Mucosa of descending colon (tissue), 3 donors: ENCODE measurements at places on chromosomes 2 and 18. TPM values are rescaled to one million over a fixed set of nuclear protein-coding genes. Genes with fewer than 3 reads are reported as not detected.

The CNGA3 gene
- total RNA-seq, result 0.20 TPM

The ZNF521 gene
- 3.2 TPM for total RNA-seq

The CYP26B1 gene
- total RNA-seq, result 2.5 TPM

The PLEKHA3 gene
- 47.6 TPM for total RNA-seq

The FAHD2B gene
- 13.4 TPM for total RNA-seq

The SPAG16 gene
- 20.3 TPM for total RNA-seq

The ABCG8 gene
- 0.87 TPM for total RNA-seq

The PLCL1 gene
- total RNA-seq, result 10.6 TPM

The RAPGEF4 gene
- total RNA-seq, result 2.8 TPM

The FSIP2 gene
- 22.1 TPM for total RNA-seq

The ANKRD62 gene
- not detected for total RNA-seq

The C2orf66 gene
- not detected for total RNA-seq

The CDKL4 gene
- total RNA-seq, result not detected

The FRZB gene
- 8.9 TPM for total RNA-seq

The CHRND gene
- not detected for total RNA-seq

The POMC gene
- total RNA-seq, result 0.31 TPM

The INHBB gene
- 0.92 TPM for total RNA-seq

The NOSTRIN gene
- total RNA-seq, result 56.2 TPM

The PMAIP1 gene
- total RNA-seq, result 2.2 TPM

The C2orf80 gene
- not detected for total RNA-seq

The VWC2L gene
- total RNA-seq, result not detected

The RAB6C gene
- total RNA-seq, result 0.17 TPM

The SRD5A2 gene
- not detected for total RNA-seq

The RAB17 gene
- 95.2 TPM for total RNA-seq

The UNC80 gene
- total RNA-seq, result 1.6 TPM

The CRYBA2 gene
- 1.2 TPM for total RNA-seq

The GAREM1 gene
- total RNA-seq, result 29.0 TPM

The SLC25A12 gene
- total RNA-seq, result 19.9 TPM

The CELF4 gene
- 0.32 TPM for total RNA-seq

The MATN3 gene
- 0.70 TPM for total RNA-seq

The LYG2 gene
- total RNA-seq, result not detected

The SPRED2 gene
- 43.4 TPM for total RNA-seq

The NCKAP5 gene
- 6.3 TPM for total RNA-seq

The WNT10A gene
- 1.1 TPM for total RNA-seq

The STPG4 gene
- not detected for total RNA-seq

The OTOS gene
- total RNA-seq, result not detected
